Stimulated activated CD4-positive, alpha-beta T cell treated with anti-CD3 and anti-CD28 coated beads, Interleukin-15, amount 100 ng/mL, for 1 hour (primary cell): ENCODE measurements at places on chromosomes 1 and 21.

- no peak for DNase-seq
Measured at GRCh38 chr1:152145769-152146168, 13.3 kb downstream of the RPTN start.

DNA sequence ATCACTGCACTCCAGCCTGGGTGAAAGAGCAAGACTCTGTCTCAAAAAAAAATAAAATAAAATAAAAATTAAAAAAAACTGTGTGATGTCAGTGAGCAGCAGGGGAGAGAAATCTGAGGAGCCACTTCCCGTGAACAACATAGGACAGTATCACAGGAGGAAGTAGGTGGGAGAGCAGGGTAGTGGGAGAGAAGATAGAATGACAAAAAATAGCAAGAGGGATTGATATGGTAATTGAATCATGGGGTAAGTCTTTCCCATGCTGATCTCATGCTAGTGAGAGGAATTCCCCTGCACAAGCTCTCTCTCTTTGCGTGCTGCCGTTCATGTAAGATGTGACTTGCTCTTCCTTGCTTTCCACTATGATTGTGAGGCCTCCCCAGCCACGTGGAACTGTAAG lies 81.6 kb upstream of the PBX1 start:
- no peak for DNase-seq

GRCh38 chr1:171117085-171117484 lies 26.4 kb downstream of the FMO3 start:
- no peak for DNase-seq

GRCh38 chr21:16215193-16215592 lies 485.4 kb downstream of the USP25 start:
- no peak for DNase-seq

DNA sequence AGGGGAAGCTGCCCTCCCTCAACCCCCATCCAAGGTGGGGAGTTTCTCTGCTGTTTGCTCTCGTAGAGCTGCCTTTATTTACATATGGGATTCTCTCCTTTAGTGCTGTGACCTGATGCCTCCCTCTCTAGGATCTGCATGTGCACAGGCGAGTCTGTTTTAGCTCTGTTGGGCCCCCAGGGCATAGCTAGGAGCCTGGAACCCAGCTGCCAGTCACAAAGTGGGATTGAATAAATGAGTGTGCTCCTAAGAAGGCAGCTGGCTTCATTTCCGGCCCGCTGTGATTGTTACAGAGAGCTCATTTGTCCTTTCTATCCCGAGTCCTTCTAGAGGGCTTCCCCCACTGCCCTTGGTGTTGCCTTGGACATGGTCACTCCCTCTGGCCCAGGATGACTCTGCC lies 176.6 kb downstream of the GRIK3 start:
- DNase-seq, result no peak

DNA sequence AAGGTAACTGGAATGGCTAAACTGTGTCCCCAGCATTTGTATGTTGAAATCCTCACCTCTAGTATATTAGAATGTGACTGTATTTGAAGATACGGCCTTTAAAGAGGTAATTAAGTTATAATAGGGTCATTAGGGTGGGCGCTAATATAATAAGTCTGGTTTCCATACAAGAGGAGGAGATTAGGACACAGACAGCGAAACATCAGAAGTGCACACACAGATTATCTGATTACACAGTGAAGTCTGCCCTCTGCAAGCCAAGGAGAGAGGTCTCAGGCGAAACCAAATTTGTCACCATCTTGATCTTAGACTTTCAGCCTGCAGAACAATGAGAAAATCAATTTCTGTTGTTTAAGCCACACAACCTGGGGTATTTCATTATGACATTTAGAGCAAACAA lies 2233.1 kb downstream of the MRPL39 start:
- DNase-seq, result no peak

- no peak for DNase-seq
Measured at GRCh38 chr1:159261721-159262494, 40.2 kb upstream of the FCER1A start.

DNA sequence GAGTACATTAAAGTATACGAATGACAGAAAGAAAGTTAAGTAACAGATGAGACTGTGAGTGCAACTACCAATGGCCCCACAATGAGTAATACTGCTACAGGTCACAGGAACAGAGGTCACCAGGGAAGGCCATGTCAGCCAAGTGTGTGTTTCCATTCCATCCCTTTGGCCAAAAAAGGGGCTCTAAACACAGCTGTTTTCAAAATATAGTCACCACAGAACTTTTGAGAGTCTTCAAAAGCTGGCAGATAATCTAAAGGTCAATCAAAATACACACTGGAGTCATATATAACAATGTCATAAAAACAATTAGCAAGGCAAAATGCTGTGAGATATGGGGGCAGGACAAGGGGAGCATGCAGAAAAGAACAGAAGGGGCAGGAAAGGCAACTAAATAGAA lies 10.2 kb downstream of the USP24 start:
- no peak for DNase-seq

DNA sequence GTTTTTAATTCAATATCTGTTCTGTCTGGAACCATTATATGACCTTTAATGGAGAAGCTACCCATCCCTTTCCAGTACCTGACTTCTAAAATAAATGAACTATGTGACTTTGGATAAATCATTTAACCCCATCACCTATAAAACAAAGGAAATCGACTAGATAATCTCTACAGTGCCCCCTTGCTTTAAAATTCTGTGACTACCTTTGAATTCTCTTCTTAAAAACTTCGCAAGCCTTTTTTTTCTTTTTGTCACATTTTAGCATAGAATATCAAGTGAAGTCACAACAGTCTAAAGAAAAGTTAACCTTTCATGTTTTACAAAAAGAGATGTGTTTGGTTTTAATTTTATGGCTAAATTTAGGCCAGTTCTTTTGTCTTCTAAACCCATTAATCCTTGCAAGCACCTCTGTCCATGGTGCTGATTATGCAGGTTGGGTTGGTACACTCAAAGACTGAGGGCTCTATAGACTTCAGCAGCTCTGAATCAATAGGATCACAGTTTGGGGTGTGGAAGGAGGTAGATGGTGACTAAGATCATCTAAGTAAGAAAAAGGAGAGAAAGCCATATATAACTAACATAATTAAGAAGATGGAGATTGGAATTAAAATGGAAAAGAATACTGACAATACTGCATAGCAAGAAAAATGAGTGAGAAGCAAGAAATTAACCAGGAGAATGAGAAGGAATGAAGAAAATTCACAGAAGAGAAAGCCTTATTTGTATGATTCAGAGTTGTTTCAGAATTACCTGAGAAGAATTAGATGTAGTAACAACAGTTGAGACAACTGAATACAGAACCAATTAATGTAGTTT lies 59.2 kb downstream of the TBX15 start:
- no peak for DNase-seq

GRCh38 chr1:40753142-40753882 lies 30.3 kb upstream of the KCNQ4 start:
- no peak for DNase-seq

DNA sequence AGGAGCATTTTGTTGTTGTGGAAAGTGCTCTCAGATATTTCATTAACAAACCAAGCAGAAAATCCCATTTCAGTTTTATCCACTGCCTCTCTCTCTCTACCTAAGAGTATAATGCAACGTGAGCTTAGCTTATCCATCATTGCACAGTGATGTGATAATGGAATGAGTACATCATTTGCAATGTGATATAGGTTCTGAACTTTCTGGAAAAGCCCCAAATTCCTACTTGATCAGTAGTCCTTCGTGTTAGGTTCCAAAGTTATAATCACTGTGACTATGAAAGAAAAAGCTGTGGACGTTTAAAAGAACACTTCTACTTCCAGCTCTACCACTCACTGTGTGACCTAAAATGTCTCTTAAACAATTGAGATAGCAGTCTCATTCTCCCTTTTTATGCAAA lies 76.4 kb upstream of the PRMT6 start:
- no peak for DNase-seq

GRCh38 chr1:9270290-9270883 lies 22.3 kb upstream of the SPSB1 start:
- DNase-seq, result no peak

- no peak for DNase-seq
Measured at GRCh38 chr1:101592845-101593244, 356.0 kb downstream of the S1PR1 start.

DNA sequence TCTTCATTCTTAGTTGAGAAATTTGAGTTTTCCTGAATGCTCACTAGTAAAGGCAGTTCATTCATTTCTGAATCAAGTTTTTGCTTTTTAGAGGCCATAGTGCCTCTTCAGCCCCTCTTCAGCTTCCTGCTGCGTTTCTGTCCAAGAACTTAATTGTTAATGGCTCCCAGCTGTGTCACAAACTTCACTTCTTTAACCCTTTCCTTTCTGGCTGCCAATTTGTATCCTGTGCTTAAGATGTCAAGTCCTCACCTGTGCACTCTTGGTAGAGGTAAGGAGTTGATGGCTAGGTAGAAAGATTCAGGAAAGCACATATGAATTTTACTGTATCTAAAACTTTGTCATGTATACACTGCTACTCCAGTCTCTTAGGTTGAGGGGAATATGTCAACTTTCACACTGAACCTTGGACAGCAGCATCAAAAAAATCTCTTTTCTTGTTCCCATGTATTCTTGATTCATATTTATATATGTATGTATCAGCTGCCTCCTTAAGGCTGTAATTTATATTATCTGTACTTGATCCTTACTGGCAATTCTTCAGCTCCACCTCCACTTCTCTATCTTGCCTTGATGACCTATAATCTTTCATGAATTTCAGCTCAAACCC lies 612.8 kb downstream of the LMO4 start:
- DNase-seq, result no peak

DNA sequence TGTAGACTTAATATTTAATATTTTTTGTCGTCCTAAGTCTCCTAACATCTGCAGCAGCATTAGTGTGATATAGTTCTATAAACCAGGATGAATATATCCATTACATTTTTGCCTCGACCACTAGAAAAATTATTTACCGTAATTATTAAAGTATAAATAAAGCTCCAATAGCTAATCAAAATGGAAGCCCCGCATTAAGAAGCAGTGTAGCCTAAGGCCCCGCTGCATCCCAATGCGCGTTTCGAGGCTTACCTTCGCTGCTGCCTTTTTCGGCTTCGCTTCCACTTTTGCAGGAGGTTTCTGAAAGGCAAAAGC lies 891 bp downstream of the HMGN1 start:
- no peak for DNase-seq

DNA sequence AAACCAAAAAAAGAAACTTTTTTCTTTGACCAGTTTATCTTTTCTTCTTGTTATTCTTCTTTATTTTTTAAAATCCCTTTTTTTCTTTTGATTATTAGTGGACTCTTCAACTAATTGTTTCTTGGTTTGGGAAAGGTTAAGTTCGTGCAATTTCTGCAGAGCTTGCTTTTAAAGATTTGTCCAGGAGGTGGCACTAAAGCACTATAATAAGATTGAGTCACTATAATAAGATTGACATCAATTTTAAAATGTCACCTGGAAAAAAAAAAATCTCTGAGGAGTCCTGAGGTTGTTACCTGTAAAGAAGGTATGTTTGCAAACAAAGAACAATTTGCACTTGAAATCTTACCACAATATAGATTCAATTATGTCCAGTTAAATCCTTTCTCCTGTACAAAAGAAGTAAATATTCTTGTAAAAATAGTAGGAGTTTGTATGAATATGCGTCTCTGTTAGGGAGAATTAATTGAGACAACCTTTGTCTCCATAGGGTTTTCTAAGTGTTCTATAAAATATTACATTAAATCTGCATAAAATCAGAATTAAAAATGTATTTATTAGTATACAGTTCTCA lies 166.7 kb downstream of the ADGRL4 start:
- no peak for DNase-seq

DNA sequence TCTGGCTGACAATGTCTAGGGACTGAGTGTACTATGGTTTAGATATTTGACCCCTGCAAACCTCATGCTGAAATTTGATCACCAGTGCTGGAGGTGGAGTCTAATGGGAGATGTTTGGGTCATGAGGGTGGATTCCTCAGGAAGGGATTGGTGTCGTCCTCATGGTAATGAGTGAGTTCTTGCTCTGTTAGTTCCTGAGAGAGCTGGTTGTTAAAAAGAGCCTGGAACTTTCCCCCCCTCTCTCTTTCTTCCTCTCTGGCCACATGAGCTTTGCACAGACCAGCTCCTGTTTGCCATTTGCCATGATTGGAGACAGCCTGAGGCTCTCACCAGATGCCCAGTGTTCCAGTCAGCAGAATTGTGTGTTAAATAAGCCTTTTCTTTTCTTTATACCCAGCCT lies 36.6 kb upstream of the CNIH3 start:
- DNase-seq, result no peak

DNA sequence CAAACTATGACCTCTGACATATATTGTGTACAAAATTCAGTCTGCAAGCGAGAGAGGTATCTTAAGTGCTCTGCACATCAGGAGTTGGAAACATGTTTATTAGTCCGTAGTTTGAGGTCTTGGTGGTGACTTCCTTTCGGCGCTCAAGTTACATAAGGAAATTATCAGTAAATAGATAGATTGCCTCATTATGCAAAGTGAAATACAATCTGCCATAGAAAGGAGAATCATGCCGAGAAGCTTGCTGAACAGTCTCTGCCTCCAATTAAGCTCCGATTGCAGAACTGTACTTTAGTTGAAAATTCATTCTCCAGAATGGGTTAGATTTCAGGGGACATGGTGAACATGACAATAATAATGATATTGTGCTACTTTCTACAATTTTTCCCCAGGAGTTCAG lies 271.8 kb downstream of the BRINP2 start:
- no peak for DNase-seq
